Sigmoid colon (tissue), 7 donors: ENCODE measurements at places on chromosomes 4 and X. TPM values are rescaled to one million over a fixed set of nuclear protein-coding genes. Genes with fewer than 3 reads are reported as not detected.

Gene TCEAL6
- 0.63 TPM for polyA plus RNA-seq

Gene PRDX4
- polyA plus RNA-seq: 25.2 TPM

Gene TRIM2
- 26.8 TPM for polyA plus RNA-seq

Gene CXCL1
- 222 TPM for polyA plus RNA-seq

Gene CLGN
- polyA plus RNA-seq: 0.23 TPM

Gene CENPVL2
- polyA plus RNA-seq: not detected
